ENCODE measurements at places on chromosomes 4 and X.

- no peak for DNase-seq
These were observed 50.8 kb downstream of the LRP2BP start for GRCh38 chr4:185344743-185345538.

DNA sequence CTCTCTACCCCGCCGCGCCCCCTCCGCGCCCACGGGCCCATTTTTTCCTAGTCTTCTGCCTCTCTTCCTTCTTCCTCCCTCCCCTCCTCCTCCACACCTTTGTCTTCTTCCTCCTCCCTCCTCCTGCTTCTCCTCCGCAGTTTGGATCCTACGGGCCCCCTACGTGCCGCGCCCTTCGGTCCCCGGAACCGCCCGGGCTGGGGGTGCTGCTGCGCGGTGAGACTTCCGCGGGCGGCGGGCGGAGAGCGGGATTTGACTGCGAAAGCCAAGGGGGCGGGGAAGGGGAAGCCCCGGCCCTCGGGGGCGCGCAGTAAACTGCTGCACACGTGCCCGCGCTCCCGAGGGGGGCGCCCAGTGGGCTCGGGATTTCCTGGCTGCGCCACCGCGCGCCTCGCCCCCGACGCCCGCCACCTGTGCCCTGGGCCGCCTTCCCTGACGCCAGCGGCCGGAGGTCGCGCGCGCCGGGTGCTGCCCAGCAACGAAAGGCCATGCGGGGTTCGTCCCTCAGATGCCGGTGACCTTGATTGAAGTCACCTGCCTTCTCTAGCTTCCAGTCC lies 3.3 kb upstream of the NKX3-2 start:
- DNase-seq, result peak; percentile 51

DNA sequence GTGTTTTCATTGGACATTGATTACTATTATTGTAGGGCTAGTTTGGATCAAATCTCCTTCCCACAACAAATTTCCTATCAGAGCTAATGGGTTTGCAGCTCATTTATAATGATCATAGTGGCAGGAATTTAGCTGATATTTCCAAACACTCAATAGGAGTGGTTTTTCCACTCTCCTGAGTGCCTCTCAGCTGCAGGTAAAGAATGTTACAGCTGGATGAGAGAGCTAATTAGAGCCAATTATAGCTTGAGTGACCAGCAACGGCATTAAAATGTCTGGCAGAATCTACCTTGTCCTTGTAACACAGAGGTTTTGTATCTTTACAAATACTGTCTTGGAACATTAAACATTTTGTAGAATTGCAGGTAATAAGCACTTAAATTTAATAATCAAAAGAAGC lies 602.8 kb upstream of the EPHA5 start:
- no peak for DNase-seq

DNA sequence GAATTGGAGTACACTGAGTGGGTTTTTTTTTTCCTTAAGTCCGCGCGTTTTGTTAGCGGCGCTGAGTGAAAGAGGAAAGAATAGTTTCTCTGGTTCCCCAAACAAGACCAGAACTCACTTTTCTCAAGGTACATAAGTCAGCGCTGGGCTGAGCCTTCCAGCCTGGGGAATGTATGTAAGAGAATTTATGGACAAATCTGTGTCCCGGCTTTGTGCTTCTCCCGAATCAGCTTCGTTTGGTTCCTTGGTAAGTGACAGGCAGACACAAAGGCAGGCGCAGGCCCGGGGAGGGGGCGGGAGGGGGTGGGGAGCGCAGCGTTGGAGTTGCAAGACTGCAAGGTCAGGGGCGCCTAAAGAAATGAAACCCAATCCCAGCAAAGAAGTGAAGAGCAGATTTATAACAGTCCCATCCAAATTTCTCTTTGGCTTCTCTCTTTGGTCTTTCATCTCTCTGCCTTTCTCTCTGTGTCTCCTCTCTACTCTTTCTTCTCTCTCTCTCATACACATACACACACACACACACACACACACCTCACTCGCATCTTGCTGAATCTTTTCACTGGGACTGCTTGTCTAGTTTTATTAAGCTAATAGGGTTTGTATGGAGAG lies 981 bp downstream of the TET2 start:
- peak; percentile 43 for DNase-seq

- peak; percentile 70 for DNase-seq
These were observed 501 bp downstream of the ZNF518B start for GRCh38 chr4:10456595-10457254.

- no peak for DNase-seq
These were observed 12.9 kb upstream of the ZCCHC4 start for GRCh38 chr4:25299476-25300203.

DNA sequence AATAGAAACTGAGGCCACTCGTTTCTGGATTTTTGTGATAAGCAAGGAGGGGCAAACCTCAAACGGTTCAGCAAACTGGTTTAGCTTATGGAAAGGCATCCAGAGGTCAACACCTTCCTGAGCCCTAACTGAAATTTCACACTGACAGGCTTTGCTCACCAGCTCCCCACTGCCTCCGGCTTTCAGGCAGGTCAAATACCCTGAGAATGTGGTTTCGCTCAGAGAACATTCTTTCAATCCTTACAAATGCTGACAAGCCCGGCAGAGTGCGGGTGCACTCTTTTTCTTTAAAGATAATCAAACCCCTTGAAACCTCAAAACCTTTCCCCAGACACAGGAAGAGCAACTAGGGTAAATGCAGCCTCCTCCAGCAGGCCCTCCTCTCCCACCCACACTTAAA lies 41.5 kb downstream of the CD40LG start:
- DNase-seq, result no peak

DNA sequence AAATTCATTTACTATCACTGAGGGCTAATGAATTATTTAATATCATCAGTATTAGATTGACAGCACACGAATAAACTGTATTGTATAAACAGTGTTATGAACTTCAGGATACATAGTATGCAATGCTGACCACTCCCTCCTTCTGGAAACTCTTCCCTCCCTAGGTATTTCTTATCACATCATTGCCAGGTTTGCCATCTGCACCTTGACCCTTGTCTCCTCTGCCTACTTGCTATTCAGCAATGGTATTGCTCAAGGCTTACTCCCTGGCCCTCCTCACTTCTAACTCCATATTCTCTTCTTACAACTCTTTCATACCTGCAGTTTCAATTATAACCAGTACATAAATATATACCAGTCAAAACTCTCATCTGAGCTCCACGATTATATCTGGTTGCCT lies 38.9 kb downstream of the ATP8A1 start:
- DNase-seq, result no peak

GRCh38 chr4:170423137-170423536 lies 333.4 kb upstream of the AADAT start:
- DNase-seq, result no peak

DNA sequence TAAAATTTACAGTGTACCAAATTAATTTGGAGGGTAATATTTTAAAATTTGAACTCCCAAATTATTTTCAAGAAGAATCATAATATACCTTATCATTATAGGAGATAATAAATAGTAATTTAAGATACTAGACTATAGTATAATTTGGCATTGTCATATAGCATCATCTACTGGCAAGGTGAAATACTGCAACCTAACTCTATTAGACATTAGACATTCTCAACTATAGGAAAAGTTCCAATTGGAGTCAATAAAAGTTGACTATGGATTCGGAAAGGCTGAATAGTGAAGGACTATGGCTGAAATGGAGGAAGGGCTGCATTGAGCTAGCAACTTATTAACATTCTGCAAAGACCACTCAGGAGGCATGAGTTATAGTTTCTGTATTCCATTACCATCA lies 113.0 kb downstream of the PRDM5 start:
- DNase-seq, result no peak

Data from stimulated activated CD4-positive, alpha-beta T cell treated with anti-CD3 and anti-CD28 coated beads, Interleukin-2, amount 100 ng/mL, for 24 hours (primary cell).